MG63 (cell line): ENCODE measurements at places on chromosomes 6 and 20.

GRCh38 chr20:44203161-44203560 lies 7.4 kb downstream of the OSER1 start:
- DNase-seq: no peak

DNA sequence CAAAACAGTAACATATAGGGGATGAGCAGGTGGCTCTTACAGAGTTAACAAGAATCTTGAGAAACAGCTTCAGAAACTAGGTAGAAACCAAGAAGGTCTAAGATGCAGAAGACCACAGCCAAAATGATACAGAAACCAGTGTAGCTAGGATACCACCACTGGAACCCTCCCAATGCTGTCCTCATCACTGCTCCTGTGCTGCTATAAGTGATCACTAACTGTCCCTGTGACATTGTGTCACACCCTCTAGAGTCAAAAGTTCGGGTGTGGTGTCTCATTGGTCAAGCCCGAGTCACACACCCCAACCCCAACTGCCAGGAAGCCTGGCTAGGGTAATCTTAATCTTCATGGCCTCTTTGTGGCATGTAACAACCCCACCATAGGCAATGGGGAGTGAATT lies 153.1 kb downstream of the RCAN2 start:
- no peak for DNase-seq

GRCh38 chr6:69026715-69027114 lies 391.6 kb downstream of the ADGRB3 start:
- no peak for DNase-seq

DNA sequence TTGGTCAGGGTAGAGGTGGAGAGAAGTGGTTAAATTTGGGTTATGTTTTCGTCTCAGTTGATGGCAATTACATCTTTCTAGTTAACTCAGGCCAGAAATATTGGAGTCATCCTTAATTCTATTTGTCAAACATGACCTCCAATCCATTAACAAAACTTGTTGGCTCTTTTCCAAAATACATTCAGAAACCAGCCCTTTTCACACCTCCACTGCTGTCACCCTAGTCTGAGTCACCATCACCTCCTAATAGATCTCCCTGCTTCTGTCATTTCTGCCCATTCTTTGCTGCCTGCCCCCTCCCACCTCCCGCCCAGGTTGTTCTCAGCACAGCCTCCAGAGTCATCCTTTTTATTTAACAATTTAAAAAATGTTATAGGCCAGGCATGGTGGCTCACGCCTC lies 3.0 kb upstream of the ABCF1 start:
- DNase-seq: no peak

DNA sequence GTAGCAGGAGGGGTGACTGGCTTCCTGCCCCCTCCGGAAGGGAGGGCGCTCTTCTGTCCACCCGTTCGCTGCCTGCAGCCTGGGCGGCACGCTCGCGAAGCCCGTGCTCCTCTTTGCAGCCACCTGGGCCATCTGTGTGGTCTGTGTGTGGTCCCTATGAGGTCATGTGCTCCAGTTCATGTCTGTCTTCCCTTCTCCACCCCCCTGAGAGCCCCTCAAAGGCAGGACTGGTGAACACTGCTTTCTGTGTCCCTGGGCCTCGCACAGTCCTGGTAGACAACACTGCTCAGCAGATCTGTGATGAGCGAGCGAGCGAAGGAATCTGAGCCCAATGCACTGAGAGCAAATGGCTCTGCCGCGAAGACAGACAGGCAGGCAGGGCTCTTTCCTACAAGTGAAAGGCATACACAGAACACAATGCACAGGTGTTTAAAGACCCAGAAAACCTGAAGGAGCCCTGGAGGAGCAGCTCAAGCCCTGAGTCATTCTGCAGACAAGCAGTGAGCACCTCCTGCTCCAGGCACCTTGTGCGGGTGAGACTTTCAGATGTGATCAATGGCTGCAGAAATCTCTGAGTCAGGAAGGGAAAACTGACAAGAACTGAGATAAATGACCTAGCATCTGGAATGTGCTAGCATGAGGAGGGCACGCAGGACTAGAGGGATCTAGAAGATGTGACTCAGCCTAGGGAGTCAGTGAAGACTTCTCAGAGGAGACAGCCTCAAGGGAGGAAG lies 27.1 kb downstream of the PPP1R3G start:
- DNase-seq: peak; percentile 34
